ENCODE measurements at places on chromosomes 13 and 19.

- no peak for DNase-seq
These were observed 68.4 kb upstream of the KCTD4 start for GRCh38 chr13:45269204-45269603.

DNA sequence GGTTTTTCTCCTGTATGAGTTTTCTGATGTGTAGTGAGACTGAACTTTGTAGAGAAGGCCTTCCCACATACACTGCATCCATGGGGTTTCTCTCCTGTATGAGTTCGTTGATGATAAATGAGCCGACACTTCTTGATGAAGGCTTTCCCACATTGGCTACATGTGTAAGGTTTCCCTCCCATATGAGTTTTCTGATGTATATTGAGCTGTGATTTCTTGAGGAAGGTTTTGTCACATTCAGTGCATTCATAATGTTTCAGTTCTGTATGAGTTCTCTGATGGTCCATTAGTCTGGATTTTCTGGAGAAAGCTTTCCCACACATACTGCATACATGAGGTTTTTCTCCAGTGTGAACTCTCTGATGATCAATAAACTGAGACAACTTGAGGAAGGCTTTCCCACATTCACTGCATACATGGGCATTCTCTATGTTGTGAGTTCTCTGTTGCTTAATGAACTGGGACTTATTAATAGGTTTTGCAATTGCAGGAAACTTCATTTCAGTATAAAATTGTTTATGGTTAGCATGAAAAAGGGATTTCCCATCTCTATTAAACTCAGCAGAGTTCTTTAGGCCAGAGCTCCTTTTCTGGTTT, 7.5 kb upstream of the ZNF350 start:
- DNase-seq, result no peak

DNA sequence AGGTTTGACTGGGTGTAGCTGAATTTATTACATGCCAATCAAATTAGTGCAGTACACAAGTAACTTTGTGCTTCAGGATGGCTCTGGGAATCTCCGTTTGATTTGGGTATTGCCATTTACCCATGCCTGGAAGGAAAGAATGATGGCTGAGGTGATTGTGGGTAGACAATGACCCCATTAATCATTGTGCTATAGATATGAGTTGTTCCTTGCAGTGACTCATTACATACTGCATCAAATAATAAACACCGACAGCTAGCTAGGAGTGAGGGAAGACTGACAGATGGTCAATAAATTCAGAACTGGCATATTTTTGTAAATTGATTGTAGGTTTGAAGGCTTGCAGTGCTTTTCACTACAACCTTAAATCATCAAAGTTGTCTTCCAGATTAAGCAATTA, 1069.5 kb downstream of the DIAPH3 start:
- DNase-seq, result no peak

GRCh38 chr19:18708452-18709231, 25.2 kb downstream of the CRTC1 start:
- DNase-seq, result no peak

- no peak for DNase-seq
These were observed 127.9 kb downstream of the KCTD12 start for GRCh38 chr13:76758257-76758656.

DNA sequence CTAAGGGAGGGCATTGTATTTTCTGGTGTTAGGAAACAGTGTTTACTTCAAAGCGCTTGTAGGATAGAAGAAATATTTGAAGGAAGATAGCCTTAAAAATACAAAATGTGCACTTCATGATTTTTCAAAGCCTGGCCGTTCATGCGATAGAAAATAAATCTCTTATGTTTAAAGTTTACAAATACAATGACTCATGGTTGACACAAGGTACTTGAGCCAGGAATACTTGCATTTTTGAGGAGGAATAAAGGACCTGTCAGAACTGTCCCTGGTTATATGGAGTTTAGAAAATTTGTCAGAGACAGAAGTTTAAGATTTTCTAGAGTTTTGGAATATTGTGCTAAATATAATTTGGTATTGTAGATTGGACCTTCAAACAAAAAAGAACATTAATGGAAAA, 1223.2 kb upstream of the SLC10A2 start:
- no peak for DNase-seq

GRCh38 chr13:87894059-87894458, 222.9 kb downstream of the SLITRK5 start:
- no peak for DNase-seq

GRCh38 chr19:50275577-50276368, 53.4 kb downstream of the KCNC3 start:
- DNase-seq, result no peak

GRCh38 chr13:24284889-24285565, 24.4 kb upstream of the C1QTNF9 start:
- DNase-seq, result no peak

- no peak for DNase-seq
These were observed 52.0 kb downstream of the KLF5 start for GRCh38 chr13:73110814-73111213.

- no peak for DNase-seq
These were observed 9.2 kb upstream of the ZNF358 start for GRCh38 chr19:7506385-7507328.

DNA sequence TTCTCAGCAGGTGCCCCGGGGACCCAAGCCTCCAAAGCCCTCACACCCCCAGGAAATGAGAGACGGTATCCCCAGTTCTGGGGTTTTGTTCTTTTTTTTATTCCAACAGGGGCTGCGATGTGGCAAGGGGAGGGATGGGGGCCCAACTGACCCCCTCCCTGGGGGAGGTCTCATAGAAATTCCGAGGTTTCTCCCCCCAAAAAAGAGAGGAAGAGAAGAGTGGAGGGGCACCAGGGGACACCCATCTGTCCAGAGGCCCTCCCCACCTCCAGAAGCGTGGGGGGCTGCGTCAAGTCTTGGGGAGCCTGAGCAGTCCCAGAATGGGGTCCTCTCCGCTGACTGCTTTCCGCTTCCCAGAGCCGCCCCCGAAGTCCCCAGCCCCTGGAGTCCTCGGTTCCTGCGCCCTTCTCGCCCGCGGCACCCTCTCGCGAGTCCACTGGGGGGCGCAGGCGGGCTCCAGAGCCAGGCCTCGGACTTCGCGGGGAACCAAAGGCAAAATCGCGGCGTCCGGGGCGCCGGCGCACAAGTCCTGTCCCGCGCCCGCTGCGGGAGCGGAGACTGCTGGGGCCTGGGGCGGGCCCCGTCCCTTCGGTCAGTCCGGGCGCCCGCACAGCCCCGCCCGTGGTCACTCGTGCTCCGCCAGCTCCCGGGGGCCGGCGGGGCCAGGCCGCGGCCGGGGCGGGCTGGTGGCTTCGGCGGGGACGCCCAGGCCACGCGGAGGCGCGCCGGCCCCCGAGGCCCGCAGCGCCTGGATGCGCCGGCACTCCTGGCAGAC, 4.4 kb upstream of the ATP1A3 start:
- no peak for DNase-seq

DNA sequence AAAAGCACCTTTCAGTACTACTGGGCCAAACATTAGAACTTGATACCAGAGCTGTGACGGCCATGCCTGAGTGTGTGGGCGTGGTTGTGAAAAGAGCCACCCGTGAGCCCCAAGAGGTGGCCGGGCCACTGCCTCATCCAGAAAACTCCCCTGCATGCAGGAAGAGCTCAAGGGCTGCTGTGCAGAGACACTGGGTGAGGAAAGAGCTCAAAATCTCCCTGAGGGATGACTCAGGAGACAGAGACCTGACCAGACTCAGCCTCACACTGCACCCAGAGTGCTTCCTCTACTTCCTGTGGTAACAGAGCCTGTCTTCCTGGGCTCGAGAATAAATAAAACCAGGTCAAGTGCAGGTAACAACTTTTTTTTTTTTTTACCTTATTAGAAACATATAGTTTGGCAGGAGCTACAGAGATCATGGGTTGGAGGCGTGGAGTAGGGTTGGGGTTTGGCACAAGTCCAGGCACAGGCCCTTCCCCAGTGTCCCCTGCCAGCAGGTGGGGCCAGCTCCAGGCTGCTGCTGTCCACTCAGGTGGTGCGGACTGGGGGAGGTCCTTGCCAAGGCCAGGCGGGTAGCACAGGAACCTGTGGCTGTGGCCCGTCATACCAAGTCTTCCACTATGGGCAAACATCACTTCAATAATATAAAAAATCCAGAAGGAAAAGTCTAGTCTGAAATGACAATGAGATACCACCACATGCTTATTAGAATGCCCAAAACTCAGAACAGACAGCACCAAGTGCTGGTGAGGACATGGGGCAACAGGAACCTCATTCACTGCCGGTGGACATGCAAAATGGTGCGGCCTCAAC, 25.5 kb downstream of the ELL start:
- peak; percentile 57 for DNase-seq

- no peak for DNase-seq
These were observed 56.5 kb downstream of the GADD45B start for GRCh38 chr19:2532252-2533071.

- peak; percentile 85 for DNase-seq
These were observed 100.6 kb upstream of the PABPC3 start for GRCh38 chr13:24995225-24995804.

- DNase-seq, result no peak
These were observed 144.2 kb downstream of the SPRY2 start for GRCh38 chr13:80196756-80197155.

- no peak for DNase-seq
These were observed 95.5 kb upstream of the UBAC2 start for GRCh38 chr13:99105160-99105559.

GRCh38 chr13:73671732-73672131, 462.5 kb downstream of the KLF12 start:
- no peak for DNase-seq

GRCh38 chr19:1028062-1028926, 1.9 kb downstream of the CNN2 start:
- DNase-seq, result peak; percentile 10

- no peak for DNase-seq
These were observed 1.9 kb downstream of the PTPRS start for GRCh38 chr19:5338656-5339197.

DNA sequence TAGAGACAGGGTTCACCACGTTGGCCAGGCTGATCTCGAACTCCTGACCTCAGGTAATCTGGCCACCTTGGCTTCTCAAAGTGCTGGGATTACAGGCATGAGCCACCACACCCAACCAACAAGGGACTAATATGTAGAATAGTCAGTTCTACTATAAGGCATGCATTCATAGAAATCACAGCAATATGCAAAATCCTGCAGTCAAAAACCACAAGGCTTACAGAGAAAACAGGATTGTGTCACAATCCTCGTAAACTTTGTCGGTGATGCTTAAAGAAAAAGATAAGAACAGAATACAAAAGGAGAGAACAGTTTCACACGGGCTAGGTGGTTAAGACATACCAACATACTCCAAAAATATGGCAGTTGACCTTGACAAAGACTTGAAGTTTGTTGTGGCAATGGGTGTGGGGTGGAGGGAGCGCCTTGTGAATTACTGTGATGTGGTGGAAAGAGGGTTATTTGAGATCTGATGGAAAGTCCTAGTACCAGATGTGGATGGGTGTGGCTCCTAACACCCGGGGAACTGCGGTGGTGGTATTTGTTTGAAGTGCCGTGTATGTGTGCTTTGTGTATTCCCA, 12.4 kb downstream of the NOSIP start:
- DNase-seq, result no peak

GRCh38 chr13:112248862-112249592, 127.1 kb upstream of the SPACA7 start:
- no peak for DNase-seq

DNA sequence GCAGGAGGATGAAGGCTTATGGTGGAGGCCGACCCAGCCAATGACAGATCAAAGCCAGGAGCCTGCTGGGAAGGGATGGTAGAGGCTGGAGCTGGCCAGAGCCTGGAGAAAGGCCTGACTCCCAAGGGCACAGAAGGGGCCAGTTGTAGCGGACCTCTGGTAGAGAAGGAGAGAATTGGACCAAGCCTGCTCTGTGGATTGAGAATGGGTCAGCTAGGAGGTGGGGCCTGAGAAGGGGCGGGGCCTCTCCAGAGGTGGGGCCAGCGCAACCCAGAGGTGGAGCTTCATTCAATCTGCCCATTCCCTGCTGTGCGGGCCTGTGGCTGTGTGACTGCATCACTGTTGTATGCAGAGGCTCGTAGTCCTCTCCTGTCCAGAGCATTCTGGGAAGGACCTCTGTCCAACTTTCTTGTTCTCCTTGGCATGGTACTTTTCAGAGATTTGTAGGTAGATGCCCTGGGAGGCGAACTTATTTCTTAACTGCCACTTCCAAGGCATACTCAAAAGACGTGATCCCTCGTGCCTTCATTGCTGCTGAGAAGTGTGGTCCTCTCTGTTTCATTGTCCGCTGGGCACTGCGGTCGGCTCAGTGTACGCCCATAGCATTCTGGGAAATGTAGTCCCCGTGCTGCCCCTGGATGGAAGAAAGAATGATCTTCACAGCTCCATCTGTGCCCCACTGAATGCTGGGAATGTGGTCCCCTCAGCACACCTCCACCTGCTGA, 6.7 kb downstream of the GRIN2D start:
- no peak for DNase-seq

GRCh38 chr13:54183166-54183565, 1154.6 kb downstream of the OLFM4 start:
- no peak for DNase-seq

GRCh38 chr13:30690282-30691188, 44.8 kb upstream of the ALOX5AP start:
- DNase-seq, result no peak

GRCh38 chr19:43286786-43287185, 17.5 kb upstream of the PSG9 start:
- no peak for DNase-seq

DNA sequence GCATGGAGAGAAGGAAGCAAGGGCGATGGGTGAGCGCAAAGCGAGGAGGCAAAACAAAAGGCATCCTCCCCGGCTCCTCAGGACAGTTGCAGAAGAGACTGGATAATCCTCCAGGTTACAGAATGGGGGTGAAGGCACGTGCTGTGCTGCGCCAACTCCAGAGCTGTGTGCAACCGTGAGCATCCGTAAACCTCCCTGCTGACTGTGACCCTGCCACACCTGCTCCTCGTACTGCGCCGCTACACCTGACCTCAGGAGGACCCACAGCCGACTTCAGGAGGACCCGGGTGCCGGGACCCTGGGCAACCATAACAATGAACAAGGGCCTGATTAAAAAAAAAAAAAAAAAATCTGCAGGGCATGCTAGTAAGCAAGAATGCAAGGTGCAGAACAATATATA, 68.7 kb downstream of the SLC7A1 start:
- no peak for DNase-seq

- no peak for DNase-seq
These were observed 235.8 kb upstream of the MIR17HG start for GRCh38 chr13:91111476-91112200.

GRCh38 chr13:100633461-100633860, 41.1 kb downstream of the TMTC4 start:
- DNase-seq, result no peak

DNA sequence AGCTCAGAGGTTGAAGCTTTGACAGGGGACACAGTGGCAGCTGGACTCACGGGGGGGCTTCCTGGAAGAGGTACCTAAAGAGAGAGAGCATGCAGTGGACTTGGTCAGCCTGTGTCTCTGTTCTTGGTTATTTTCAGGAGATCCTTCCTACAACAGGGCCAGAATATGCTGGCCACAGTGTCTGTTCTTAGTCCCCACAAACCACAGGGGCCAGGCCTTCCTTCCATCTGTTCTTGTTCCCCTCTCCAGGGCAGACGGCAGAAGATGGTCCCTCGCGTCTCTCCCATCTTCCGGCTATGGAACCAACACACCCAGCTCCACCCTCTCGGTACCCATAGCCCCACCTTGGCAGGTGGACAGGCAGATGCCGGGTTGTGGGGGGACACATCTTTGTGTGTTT, 24.8 kb downstream of the MAST3 start:
- DNase-seq, result no peak
